ENCODE measurements at places on chromosomes 7 and 10.

DNA sequence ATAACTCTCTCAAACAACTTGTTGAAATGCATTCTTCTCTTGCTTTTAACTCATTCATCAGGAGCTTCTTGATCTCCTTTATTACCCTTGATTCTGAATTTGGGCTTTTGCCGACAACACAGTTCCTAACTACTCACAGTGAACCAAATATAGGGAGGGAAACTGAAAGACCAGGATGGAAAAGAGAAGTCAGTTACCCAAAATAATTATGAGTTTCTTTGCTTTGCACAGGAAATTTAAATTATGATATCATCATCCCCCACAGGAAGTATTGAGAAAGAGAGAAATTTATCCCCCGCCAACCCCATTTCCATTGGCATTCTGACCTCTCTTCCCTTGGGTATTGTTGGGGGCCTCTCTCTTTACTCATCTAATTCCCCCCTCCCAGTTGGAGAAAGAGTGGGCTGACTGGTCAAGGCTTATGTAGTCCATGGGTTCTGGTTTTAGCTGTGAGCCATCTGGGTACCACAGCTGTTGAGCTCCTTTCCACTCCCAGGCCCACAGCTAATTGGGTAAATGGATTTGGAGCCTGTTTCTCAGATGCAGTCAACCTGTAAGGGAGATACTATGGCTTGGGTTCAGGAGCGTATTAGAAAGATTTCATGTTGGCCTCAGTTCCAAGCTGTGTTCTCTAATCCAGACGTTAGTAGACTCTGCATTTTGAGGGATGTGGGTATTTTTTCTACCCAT lies 109.0 kb downstream of the FZD1 start:
- DNase-seq: no peak

DNA sequence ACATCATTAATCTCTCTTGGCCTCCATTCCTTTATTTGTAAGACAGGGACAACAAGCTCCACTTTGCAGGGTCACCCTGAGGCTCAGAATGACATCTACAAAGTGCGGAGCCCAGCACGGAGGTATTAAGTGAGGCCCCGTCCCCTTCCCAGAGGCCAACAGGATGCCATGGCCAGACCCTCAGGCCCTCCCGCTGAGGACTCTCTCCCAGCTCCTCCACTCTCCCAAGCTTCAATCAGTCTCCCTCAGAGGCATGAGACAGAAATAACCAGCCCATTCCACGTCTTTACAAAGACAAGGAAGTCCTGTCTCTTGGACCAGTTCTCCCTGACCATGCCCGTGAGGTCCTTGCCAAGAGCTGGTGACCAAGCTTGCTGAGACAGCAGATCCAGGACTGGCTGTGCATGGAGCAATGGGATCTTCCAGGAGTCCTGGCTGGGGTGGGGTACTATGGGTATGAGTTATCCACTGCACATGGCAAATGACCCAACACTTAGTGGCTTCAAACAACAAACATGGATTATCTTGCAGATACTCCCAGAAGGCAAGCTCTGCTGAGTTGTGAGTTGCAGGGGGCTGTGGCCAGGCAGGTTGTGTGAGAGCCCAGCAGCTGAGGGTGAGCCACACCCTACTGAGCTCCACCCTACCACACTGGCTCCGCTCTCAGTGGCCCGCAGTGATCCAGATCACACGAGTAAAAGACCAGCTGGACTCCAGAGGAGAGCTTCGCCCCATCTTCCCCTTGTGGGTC lies 4.3 kb upstream of the PPIF start:
- DNase-seq: no peak

- DNase-seq: no peak
Observed at GRCh38 chr10:97024168-97025073, 161.3 kb downstream of the SLIT1 start.

DNA sequence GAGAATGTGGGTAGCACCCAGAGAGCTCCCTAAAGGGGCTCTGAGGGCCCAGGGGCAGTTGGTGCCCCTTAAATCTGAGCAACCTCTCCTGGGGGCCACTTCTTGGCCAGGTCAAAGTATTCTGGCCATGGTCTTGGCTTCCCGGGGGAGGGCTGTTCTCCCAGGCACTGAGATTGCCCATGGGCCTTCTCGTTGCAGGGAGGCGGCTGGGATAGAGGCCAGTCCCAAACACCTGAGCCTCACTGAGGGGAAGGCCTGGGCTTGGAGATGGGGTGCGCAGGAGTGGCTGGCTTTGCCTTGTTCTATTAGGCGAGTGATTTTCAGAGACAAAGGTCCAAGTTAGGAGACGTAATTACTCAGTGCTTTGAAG lies 33.5 kb downstream of the ZNF783 start:
- DNase-seq: no peak

DNA sequence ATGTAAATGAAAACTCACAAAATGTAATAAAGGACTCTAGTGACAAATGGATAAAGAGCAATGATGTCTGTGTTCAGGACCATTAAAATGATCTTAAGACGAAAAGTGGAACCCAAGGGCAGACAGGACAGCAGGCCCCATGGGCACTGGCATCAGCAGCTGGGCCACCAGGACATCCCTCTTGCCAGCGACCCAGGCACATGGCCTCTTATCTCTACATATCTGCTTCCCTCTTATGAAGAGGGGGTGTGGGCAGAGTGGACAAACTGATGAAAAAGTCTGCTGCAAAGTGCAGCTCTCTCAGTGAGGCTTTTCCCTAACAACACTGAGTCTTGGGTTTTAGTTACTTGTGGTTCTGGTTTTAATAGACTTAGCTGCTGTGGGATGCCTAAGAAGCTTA lies 44.8 kb upstream of the ANKRD1 start:
- no peak for DNase-seq

DNA sequence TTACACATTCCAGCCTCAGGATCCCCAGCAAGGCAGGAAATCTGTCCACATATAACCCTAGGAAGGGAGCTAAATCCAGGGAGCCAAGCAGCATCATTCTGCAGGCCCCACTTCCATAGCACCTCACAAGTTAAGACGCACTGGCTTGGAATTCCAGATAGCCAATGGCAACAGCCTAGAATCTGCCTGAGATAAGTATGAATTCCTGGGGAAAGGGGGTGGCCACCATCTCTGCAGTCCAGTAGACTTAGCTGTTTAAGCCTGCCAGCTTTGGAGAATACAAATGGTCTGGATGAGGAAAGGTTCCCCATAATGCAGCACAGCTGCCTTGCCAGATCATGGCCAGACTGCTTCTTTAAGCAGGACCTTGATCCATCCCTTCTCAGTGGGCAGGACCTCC lies 179.4 kb upstream of the PRSS1 start:
- DNase-seq: no peak

DNA sequence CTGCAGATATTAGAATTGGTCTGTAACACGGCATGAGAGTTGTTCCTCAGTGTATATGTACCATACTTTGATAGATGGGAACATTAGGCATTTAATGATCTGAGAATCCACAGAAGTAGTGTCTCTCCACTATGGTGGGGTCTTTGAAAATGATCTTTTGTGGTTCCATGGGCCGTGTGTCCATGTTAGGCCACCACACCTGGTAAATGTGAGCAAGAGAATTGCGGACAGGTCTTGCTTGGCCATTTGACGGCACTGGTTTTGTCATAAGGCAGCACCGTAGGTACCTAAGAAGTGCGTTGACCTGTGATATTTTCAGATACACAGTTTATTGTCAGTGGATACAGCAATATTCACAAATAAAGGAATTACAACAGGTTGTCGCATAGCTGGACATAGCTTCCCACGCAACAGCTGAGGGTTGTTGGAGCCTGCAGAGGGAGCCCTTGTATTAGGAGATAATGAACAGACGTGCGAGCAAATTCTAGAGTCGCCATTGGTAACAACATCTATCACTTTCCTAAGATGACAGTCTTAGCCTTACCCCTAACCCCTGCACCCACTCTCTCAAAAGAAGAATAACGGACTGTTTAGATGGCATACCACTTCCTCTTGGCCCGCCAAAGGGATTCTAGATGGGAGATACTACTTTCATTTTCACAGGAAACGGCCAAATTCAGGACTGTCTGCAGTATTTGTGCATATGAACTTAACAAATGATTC lies 111.4 kb downstream of the COL28A1 start:
- peak; percentile 30 for DNase-seq

GRCh38 chr10:70265032-70265689 lies 18.6 kb downstream of the NPFFR1 start:
- DNase-seq: no peak

- DNase-seq: no peak
Observed at GRCh38 chr10:130401860-130402765, 265.9 kb downstream of the GLRX3 start.
